Inflammatory macrophage treated with lipopolysaccharide for 1 hour (primary cell): ENCODE measurements at places on chromosomes 13 and 19.

GRCh38 chr13:33541456-33541855 lies 255.9 kb upstream of the STARD13 start:
- no peak for DNase-seq

- no peak for DNase-seq
These were observed 2.2 kb downstream of the NAXD start for GRCh38 chr13:110617321-110618072.

GRCh38 chr13:43023289-43023963 lies at the start of gene DNAJC15:
Gene DNAJC15 (plus strand): TSS chr13:43023586. CDS start chr13:43023627, 41 bp downstream.
- peak; percentile 69 for DNase-seq

GRCh38 chr19:3142292-3142670 lies 6.4 kb downstream of the GNA15 start:
- no peak for DNase-seq

- DNase-seq, result no peak
These were observed 190.9 kb downstream of the SLITRK6 start for GRCh38 chr13:85608255-85608829.

- DNase-seq, result no peak
These were observed 43.5 kb downstream of the PIN1 start for GRCh38 chr19:9878511-9879196.

- no peak for DNase-seq
These were observed 634.7 kb downstream of the UQCRFS1 start for GRCh38 chr19:28578208-28578607.

GRCh38 chr13:66483712-66484111 lies 746.4 kb downstream of the PCDH9 start:
- DNase-seq, result no peak

GRCh38 chr19:47032171-47032811 lies 12.7 kb downstream of the NPAS1 start:
- DNase-seq, result no peak

GRCh38 chr13:77506874-77507273 lies 28.6 kb upstream of the SCEL start:
- DNase-seq, result no peak

DNA sequence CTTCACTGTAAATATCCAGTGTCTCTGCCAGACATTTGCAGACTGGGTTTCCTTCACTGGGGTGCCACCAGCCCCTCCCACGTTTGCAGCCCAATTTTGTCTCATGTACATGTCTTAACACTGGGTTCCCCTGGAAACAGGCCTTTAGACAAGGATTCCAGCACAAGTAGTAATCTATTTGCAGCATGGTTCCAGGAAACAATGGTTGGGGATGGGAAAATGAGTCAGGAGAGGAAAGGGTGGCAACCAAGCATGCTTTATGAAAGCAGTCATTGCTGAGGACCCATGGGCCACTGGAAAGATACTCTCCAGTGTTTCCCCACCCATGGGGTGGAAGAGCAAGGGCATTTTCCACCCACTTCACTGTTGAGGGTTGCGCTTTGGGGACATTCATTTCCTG lies 53.6 kb upstream of the FARP1 start:
- no peak for DNase-seq

DNA sequence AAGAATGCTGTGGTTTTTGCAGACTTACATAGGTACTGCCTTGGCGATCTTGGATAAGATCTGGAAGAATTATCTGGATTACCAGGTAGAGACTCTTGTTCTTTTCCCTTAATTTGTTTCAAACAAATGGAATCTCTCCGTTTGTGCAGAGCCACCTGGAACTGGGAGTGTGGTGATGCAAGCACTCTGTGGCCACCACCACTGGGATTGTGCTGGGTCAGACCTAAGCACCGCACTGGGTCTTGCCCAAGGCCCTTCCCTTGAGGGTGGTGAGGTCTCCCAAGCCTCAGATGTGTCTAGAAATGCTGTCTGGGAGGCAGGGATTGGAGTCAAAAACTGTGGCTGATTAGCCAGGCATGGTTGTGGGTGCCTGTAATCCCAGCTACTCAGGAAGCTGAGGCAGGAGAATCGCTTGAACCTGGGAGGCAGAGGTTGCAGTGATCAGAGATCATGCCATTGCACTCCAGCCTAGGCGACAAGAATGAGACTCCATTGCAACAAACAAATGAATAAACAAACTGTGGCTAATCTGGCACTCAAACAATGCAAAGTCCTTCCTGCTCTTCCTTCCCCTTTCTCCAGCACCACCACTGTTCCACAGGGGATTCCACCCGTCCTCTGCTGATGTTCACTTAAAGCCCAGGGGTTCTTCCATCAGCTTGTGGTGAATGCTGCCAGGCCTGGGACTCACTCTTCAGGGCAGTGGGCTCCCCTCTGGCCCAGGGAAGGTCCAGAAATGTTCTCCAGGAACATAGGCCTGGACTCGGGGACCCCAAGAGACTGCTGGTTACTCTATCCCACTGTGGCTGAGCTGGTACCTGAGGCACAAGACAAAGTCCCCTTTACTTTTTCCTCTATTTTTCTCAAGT lies 10.8 kb upstream of the CEACAM1 start:
- DNase-seq, result no peak

DNA sequence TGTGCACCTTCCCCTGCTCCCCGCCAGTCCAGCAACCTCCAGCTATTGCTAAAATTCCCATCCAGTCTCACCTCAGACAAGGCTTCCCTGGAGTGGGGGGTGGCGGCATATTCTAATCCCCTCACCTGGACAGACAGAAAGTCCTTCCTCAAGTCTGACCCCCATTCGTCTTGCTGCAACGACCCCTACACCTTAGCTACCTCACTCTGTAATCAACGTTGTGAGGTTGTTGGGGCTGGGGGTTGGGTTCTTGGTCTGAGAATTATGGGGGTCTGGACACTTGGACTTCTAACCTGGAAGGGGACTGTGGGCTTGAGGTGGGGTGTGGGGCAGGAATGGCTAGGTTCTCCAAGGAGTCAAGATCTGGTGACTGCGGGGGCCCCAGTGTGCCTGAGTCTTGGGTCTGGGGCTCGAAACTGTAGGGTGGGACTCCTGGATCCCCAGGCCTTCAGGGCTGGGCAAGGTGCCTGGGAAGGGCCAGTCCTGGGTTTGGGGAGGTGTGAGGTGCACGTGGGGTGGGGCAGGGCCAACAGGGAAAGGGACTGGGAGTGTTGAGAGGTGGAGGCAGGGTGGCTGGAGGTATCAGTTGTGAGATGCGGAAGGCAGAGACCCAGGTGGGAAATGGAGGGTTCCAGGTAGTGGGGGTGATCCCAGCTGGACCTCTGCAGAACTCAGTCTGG lies 1.3 kb downstream of the FOXA3 start:
- no peak for DNase-seq

GRCh38 chr19:50158577-50158976 lies 4.5 kb downstream of the IZUMO2 start:
- DNase-seq, result no peak

DNA sequence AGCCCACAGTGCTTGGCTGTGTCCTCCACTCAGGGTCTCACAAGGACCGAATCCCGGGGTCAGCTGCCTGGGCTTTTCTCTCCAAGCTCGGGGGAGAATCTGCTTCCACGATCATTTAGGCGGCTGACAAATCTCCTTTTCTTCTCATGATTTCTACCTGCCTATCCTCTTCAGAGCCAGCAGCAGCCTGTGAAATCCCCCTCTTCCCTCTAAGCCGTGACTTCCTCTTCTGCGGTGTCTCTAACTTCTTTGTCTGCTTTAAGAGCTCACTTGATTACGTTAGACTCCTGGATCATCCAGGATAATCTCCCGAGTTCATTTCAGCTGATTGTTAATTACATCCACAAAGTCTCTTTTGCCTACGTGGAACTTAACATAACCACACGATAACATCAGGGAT lies 22.5 kb upstream of the ZNF845 start:
- no peak for DNase-seq

DNA sequence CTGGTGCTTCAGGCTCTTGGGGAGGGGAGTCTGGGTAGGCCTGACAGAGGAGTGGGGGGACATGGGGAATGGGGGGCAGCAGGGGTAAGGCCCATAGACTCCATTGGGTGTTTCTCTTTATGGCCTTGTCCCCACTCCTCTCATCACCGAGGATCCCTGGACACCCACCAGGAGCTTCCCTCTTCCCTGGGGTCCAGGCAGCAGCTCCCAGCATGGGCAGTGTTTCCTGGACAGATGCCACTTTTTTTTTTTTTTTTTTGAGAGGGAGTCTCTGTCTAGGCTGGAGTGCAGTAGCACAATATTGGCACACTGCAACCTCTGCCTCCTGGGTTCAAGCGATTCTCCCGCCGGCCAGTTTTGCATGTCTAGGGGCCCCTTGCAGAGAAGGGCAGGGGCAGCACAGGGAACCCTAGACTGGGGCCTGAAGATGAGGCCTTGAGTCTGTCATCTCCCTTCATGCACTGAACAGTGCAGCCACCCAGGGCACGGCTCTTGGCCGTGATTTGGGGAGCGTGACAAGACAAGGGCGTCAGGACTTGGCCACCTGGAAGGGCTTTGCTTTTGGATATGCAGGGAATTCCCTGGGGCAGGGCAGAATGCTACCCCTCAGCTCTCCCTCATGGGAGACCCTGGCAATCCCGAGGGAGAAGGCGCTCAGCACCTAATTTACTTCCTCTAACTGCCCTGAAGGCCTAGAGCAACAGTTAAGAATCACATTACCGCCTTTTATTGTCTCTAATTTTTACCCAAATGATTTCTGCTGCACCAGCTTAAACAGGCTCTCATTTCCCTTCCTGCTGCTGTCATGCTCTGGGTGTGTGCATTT lies 213.9 kb upstream of the ZNF536 start:
- no peak for DNase-seq

GRCh38 chr13:28340272-28340793 lies 154.6 kb downstream of the FLT1 start:
- DNase-seq, result no peak

DNA sequence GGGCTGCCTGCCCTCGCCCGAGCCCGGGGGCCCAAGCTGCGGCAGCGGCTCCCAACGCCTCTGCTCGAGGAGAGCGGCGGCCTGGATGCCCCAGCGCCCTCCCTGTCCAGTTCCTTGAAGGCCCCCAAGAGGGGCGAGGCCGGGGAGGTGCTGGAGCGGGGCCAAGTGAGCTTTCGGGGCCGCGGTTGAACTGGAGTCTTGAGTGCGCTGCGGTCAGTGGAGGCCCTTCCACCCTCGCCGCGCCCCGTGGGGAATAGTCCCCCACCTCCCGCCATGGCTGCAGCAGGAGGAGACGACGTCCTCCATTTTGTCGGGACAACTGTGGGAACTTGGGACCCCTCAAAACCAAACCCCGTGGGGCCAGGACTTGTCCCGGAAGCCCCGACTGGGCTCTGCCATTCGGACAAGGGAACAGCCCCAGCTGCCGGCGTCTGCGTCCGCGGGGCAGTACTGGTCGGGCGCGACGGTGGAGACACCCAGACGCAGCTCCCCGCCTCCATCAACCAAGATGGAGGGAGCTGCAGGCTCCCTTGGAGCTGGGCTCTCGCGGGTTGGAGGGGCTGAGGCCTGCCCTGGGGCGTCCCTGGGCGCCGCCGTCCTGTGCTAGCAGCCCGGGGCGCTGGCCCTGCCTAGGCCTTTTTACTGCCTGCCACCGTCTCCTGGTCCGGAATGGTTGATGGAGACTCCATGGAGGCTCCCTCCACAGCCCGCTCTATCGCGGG lies 736 bp upstream of the ZMYM5 start:
- peak; percentile 35 for DNase-seq

DNA sequence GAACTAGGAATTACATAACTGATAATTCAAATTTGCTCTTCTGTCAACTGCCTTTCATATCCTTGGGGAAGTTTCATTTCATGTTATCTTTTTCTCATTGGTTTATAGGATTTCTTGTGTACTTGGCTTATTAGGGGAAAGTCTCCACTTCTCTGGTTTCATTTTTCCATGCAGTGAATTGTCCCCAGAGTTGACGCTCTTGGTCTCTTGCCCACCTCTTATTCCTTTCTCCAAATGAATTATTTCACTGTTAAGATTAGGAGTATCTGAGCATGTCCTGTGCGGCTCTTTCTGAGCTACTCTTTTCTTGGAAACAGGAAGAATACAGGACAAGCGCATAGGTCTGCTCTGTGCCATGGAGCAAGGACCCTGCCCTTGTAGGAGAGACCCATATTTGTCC lies 104.8 kb downstream of the POSTN start:
- no peak for DNase-seq

- DNase-seq, result no peak
These were observed 843.0 kb upstream of the ATXN8OS start for GRCh38 chr13:69264362-69265334.

DNA sequence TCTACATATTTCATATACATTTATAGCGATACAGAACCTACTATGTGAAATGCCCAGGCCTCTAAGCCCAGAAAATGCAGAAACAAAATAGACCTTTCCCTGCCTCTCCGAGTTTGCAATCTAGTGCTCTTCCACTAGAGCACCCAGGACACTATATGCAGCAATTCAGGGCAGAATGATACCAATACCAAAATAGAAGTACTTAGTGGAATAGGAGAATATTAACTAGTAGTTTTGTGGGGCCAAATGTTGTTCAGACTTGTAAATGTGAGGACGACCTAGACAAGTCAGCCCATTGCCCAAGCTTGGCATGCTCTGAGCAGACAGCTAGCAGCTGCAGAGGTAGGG lies 35.8 kb upstream of the FLT1 start:
- DNase-seq, result no peak

DNA sequence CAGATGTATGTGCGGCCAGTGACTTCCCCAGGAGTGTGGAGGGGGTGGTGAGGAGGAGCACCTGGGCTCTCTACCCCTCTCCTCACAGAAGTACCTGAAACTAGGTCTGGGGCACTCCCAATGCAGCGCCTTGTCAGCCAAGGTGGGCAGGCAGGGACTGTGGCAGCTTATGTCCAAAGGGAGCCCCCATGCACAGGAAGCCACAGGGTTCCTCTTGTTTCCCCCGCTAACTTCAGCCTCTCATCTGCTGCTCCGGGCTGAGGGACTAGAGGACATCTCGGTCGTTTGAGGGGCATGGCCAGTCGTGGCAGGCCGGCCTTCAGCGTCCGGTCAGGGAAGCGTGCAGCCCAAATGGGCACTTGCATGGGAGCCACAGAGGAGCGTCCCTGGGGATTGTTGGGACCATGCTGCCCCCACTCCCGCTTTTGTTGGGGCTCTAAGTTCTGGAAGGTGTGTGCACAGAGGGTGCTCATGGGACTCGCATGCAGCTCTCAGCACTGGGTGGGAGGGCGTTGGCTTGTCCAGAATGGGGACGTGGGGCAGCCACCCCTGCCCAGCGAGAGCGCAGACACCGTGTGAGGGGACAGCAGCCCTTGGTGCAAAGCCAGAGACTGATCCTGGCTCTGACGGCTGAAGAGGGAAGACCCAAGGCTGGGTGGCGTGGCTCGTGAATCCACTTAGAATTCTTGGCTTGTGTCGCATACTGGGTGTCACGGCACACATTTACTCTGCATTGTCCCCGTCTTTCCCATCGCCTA lies 16.6 kb upstream of the NPAS1 start:
- DNase-seq, result no peak

DNA sequence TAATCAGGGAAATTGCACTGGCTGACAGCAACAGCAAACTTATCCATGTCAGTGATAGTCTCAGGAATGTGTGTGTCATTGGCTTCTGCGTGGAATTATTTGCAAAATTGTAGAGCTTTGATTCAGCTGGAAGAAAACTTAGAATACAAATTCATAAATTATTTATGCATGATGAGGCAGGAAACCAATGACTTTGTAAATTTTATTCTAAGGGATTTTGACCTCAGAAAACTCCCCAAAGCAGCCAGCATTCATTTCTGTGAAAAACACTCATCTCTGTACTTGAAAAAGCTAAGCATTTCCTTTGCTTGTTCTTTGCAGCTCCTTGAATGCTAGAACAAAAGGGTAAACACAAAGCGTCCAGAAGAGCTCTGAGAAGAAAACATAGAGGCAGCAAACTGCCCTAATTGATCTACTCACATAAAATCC lies 162.4 kb downstream of the DCT start:
- no peak for DNase-seq
